ENCODE measurements at places on chromosomes 2 and 18.

DNA sequence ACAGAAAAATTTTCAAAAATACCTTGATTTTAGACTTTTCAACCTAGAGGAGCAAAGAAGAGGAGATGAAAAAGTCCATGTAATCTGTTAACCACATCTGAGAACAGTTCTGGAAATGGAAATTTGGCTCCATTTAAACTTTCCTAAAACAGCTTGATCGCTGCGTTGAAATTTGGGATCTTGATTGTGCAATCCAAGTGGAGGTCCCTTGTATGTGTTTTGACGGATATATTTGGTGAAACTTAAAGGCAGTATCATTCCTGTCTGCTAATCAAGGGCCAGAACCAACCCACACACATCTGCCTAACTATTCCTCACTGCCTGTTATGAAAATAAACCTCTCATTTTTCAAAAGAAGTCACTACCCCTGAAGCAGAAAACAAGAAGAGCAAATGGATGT lies 46.6 kb downstream of the SPATS2L start:
- no peak for DNase-seq

DNA sequence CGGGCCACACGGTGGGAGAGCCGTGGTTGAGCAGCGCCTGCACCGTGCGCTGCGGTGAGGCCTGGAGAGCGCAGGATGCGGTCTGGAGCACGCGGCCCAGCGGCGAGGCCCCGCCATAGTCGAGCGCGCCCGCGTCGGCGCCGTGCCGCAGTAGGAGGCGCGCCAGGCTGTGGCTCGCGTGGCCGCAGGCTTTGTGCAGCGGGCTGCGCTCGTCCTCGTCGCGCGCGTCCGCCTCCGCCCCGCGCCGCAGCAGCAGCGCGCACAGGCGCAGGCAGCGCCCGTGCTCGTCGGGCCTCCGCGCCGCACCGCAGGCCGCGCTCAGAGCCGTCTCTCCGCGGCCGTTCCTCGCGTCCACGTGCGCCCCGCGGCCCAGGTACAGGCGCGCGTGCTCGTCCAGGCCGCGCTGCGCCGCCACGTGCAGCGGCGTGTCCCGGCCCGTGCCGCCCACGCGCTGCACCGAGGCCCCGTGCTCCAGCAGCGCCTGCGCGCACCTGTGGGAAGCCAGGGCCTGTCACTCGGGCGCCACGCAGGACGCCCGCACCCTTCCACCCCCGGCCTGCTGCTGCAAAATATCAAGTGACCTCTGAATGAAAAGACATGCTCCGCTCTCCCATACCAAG lies 46.3 kb upstream of the GBX2 start:
- DNase-seq: no peak

DNA sequence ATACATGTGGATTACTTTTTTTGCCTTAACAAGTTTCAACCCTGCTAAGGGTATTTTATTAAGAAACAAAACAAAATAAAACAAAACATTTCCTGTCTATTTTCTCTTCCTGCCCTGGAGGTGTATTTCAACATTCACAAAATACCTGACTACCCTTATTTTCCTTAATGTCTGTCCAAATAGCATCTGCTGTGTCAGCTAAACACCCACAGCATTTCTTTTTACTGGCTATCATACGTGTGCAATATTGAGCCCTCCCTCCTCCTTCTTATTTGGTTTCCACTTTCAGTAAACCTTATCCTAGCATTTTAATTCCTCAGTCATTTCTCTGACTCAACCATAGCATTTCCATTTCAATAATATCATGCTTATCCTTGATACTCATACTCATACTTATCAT lies 1420.0 kb upstream of the ZEB2 start:
- no peak for DNase-seq

DNA sequence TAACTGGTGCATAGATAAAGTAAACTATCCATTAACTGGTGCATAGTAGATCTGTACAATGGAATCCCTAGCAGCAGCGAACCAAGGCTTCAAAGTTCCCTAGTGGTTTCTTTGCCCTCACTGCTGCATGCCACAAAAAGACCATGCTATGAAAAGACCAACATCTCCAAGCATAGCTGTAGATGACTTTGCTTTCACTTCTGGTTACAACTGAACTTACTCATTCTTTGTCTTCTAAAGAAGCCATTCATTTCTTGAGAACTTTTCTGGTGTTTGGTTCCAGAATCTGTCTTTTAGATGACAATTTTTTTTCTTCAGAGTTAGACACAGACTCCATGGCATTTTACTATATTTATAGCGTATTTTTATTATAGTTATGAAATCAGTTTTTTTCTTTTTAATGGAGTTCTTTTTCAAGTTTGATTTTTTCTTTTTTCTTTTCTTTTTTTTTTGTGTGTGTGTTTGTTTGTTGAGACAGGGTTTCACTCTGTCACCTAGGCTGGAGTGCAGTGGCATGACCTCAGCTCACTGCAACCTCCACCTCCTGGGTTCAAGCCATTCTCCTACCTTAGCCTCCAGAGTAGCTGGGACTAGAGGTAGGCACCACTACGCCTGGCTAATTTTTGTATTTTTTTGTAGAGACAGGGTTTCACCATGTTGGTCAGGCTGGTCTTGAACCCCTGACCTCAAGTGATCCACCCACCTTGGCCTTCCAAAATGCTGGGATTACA lies 63.6 kb downstream of the SLC35F5 start:
- no peak for DNase-seq

GRCh38 chr2:126241001-126241400 lies 415.0 kb upstream of the GYPC start:
- DNase-seq: no peak

- DNase-seq: no peak
Measured at GRCh38 chr2:84386336-84387040, 72.6 kb downstream of the SUCLG1 start.

DNA sequence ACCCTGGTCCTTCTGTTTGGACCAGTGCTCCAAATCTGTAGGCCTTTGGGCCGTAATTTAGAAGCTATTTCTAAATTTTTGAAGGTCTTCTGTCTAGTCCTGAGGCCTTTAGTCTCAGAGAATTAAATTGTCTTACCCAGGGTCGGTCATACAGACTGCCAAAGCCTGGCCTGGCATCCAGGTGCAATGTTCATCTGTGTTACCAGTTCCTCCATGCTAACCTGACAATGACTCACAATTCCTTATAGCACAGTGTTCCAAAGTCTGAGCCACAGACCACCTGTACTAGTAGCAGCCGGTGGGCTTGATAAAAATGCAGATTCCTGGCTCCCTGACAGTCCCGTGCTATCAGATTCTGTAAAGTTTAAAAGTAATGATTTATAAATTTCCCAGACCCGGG lies 77.7 kb upstream of the MAP4K3 start:
- no peak for DNase-seq

DNA sequence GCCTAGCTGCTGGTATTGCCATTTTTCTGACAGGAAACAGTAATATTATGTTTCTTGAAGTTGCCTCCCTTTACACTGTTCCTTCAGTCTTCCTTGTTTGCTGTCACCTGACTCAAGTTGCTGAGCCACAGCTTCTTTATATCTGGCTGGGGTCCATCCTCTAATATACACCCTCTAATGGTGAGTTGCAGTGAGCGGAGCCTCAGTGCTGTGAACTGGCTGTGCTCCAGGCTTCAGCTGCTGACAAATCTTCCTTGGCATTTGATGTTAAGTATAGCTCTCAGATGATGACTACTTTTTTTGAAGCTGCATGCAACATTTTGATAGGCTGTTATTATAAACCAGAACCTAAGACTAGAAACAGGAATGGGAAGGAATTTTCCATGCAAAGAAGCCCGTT lies 366.7 kb downstream of the NUP35 start:
- DNase-seq: no peak

DNA sequence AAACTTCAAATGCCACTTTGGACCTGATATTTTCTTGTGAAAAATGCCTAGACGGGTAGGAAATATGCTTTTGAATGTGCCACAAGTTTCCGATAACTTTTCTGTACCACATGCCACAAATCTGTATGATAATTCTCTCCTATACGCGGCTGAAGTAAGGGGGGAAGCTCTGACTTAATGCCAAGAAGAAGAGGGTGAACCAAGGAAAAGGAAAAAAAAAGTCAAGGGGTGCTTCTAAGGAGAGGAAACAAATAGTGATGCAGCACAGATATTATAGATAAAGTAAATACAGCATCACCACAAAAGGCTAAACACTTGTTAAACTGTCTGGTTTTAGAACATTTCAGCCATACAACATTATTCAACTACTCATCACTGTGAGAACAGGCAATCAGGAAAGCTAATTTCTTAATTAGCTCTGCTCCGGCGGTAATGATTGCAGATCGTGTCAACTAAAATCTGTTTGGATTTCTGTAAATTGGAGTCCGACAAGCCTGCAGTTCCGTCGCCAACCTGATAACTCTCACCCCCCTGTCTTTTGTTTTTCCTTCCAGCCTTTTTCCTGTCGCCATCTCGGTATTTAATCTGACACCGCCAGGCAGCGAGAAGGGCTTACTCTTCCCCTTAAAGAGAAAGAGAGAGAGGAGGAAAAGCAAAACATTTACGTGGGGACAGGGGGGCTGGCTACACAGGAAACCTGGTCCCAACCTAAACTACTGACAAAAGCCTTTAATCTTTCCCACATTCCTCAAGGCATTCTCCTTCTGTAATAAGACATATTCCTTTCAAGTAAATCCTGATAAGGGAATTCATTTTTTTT lies 67.5 kb downstream of the ZEB2 start:
- DNase-seq: no peak

DNA sequence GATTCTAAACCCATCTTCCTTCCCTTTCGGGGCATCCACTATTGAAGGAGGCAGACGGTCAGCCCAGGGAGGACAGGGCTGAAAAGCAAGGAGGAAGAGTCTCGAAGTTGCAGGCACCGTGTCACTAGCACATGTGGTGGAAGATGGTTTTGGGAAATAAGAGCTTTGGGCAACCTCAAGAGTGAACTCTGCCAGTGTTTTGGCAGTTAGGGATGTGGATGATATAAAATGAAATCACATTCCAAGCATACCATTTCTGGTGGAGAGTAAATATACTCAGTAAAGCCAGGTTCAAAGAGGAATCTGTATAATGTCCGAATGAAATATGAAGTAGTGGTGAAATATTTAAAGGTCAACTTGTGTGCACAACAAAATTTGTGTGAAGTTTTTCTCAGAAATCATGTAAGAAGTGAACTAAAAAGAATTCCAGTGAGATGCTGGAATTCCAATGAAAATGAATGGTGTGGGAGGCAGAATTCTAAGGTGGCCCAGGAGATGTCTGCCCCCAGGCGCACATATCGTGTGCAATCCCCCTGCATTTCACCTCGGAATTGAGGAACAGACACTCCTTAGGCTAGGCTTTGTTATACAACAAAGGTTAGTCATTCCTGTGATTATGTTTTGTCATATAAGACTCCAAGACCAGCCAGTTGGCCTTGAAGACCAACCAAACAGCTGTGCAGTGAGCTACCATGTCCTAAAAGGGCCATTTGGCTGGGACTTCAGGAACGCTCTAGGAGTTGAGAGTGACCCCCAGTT lies 147.1 kb downstream of the SH3BP4 start:
- DNase-seq: no peak

DNA sequence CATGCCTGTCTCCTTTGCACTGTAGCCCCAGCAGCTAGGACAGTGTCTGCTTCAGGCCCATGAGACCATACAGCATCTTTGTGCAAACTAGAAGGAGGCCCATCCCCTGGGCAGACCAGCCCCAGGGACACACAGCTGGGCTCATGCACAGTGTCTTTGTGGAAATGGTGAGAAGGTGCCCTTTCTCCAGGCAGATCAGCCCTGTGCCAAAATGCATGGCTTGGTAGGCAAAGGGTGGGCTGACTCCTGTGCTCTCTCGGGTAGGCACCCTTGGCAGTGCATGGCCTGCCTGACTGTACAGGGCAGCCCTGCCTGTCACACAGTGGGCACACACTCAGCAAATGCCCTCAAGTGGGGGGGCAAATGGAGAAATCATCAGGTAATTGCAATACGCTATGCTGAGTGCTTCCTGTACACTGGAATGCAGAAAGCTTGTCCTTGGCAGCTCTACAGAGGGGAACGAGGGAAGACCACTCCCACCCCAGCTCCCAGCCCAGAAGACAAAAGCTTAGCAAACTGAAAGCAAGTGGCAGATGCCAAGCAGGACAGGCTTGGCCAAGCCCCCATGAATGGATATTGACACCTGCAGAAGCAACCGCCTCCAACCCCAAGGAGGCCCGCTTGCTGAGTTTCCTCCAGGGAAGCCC lies 21.6 kb downstream of the TNS1 start:
- DNase-seq: no peak

DNA sequence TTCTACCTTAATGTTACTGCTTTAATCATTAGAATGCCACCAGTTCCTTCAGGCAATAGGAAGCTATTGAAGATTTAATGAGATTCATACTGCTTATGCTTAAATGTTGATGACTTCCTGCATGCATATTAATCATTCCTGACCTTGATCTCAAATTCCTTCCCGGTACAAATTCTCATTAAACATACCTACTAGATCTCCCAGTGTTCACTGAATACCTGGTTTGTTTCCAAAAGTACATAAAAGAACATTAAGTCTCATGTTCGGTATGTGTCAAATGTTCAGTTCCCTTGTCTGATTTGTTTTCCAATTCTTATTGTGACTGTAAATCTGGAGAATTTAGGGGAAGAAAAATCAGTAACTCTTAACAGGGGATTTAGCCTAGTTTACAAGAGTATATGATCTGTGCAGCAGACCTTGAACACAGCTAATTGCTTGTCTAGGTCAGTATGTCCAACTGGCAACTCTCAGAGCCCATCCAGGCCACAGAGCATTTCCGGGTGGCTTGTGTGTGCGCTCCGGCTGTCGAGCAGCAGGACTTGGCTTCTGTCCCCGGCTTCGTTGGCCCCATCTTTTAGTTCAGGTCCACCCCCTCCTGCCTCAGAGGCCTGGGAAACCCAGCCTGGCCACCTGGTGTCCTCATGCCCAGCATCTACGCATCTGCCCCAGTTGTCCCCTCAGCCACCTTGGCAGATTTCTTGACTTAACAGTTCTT lies 13.1 kb downstream of the METAP1D start:
- no peak for DNase-seq

- DNase-seq: no peak
Measured at GRCh38 chr2:229870903-229871656, 50.7 kb downstream of the TRIP12 start.

GRCh38 chr2:146821836-146822316 lies 1023.0 kb upstream of the ACVR2A start:
- DNase-seq: no peak

- peak; percentile 50 for DNase-seq
Measured at GRCh38 chr2:19358242-19359020, at the start of gene OSR1. Gene OSR1, minus strand, starts transcription at chr2:19358623. Its CDS starts 4,818 bp downstream, at chr2:19353805.

- DNase-seq: no peak
Measured at GRCh38 chr2:106932644-106933043, 46.7 kb upstream of the ST6GAL2 start.
